ENCODE measurements at places on chromosomes 5 and 9. TPM values are rescaled to one million over a fixed set of nuclear protein-coding genes. Genes with fewer than 3 reads are reported as not detected.

- no peak for DNase-seq
Observed at GRCh38 chr9:110328763-110329162, 8.9 kb downstream of the TXNDC8 start.

GRCh38 chr9:114151426-114151956, 3.8 kb upstream of the COL27A1 start:
- no peak for DNase-seq

GRCh38 chr5:132100672-132101261, 27.2 kb downstream of the CSF2 start:
- no peak for DNase-seq

GRCh38 chr9:135512241-135512603, 9.0 kb upstream of the LCN1 start:
- DNase-seq, result no peak

DNA sequence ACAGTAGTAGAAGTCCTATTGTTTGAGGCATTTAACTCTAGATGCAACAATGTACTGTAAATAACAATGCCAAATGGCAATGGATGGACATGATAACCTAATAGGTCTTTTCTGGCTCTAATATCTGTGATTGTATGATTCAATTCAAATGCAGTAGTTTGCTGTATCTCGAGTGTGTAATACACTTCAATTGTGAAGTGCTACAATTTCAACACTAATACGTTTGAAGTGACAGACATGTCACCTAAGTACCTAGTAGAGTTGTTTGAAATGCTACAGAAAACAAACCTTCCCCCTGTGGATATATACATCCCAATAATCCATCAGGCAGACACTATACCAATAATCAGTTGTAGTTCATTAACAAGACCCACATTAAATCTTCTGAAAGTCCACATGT, 305.9 kb upstream of the ITGA1 start:
- no peak for DNase-seq

DNA sequence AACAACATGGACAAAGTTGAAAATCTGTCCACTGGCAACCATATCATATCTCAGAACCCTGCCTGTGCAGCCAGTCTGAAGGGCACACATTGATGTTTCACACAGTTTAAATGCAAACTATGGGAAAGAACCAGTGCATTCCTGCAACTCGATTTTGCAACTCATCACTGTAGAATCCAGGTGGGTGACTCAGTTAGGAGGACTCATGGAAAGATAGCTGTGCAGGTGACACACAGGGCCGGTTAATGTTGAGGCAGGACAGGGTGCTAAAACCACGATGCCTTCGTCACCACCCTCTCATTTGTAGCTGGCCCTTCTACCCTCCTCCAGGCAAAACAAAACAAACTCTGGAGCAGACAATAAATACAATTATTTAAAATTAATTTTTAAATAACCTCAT, 62.8 kb downstream of the TLE1 start:
- DNase-seq, result no peak

- no peak for DNase-seq
Observed at GRCh38 chr9:135568026-135568425, 6.5 kb downstream of the PAEP start.

DNA sequence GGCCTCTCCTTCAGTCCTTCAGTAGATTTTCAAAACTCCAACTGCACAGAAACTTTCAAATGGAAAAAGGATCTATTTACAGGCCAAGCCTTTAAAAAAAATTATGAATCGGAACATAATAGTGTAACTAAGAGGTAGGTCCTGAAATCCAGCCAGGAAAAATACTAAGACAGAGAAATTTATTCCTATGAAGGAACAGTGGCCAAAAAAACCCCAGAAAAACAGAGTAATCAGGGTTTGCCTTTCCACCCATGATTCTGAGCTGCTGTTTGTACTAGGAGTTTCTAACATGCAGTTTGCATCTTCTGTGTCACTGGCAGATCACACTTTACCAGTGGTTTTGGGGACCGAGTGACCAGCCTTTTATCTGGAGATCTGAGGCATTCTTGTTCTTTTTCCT, 93.1 kb upstream of the TMED7 start:
- DNase-seq, result no peak

- DNase-seq, result no peak
Observed at GRCh38 chr9:93809204-93809940, 145.8 kb downstream of the BARX1 start.

GRCh38 chr5:62041156-62041756, 264.8 kb upstream of the KIF2A start:
- DNase-seq, result no peak

DNA sequence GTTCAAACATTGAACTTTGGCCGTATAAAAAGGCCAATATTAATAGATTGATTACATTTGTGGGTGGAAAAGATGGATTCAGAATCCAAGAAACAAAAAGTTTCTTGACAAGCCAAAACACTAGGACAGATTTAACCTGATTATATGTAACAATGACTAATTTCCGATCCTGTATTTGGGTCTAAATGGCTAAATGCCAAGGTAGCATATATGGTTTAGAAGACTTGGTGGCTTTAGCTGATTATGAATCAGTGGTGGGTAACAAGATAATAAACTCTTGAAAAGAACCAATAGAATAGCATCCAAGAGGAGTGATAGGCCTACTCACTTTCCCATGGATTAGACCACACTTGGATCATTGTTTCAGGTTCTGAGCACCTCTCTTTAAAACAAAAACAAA, 21.8 kb upstream of the ANP32B start:
- no peak for DNase-seq

DNA sequence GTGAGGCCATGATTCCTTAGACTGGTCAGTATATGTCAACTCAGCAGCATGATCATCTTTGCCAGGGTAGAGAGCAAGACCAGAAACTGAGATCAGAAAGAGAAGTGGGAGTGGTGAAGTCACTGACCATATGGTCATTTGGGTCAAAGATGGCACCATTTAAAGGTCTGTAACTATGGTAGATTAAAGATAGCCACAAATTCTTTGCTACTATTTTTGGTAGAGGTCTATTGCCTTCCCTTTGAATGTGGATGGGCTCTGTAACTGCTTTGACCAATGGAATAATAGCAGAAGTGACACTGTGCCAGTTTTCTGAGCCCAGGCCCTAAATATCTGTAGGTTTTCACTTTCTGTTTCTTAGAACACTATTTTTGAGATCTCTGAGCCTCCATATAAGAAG, 117.6 kb downstream of the PCSK1 start:
- DNase-seq, result no peak

- DNase-seq, result no peak
Observed at GRCh38 chr5:85931220-85931619, 686.5 kb upstream of the COX7C start.

DNA sequence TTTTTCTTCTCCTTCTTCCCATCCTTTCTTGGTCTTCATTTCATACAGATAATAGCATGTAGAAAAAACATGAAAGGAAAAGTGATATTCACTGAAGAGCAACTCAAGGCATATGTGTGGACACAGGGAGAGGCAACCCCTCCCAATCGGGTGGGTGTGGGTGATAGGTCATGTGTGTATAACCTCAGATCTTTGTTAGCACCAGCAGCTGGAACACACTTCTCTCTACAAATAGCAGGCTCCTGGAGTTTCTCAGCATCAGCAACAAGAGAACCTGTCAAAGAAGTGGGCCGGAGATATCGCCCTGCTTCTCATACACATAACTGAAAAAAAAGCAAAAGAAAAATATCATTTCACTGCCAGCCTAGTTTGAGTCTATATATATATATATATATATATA, 426.4 kb downstream of the DTWD2 start:
- DNase-seq, result peak; percentile 42

GRCh38 chr5:170301149-170301548, 3.6 kb upstream of the LCP2 start:
- DNase-seq, result no peak

- DNase-seq, result no peak
Observed at GRCh38 chr5:84378420-84378819, 6.3 kb downstream of the EDIL3 start.

DNA sequence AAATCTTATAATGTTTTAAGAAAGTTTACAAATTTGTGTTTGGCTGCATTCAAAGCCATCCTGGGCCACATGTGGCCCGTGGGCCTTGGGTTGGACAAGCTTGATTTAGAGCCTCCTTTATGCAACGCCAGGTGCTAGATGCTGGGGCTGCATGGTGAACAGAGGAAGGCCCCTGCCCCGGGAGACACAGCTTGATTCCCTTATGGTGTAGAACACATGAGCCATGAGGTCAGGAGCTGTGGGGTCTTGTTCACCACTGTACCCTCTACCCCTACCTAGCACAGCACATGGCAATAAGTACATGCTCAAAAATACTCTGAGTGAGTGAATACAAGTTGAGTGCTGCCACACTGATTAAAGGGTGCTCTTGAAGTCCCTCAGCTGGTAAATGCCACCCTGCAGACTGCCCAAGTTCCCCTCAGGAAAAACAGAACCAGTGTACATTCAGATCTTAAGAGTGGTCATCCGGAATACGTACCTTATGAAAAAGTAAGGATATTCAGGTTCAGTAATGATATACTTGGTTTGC, 71.9 kb downstream of the ARRDC3 start:
- DNase-seq, result no peak

DNA sequence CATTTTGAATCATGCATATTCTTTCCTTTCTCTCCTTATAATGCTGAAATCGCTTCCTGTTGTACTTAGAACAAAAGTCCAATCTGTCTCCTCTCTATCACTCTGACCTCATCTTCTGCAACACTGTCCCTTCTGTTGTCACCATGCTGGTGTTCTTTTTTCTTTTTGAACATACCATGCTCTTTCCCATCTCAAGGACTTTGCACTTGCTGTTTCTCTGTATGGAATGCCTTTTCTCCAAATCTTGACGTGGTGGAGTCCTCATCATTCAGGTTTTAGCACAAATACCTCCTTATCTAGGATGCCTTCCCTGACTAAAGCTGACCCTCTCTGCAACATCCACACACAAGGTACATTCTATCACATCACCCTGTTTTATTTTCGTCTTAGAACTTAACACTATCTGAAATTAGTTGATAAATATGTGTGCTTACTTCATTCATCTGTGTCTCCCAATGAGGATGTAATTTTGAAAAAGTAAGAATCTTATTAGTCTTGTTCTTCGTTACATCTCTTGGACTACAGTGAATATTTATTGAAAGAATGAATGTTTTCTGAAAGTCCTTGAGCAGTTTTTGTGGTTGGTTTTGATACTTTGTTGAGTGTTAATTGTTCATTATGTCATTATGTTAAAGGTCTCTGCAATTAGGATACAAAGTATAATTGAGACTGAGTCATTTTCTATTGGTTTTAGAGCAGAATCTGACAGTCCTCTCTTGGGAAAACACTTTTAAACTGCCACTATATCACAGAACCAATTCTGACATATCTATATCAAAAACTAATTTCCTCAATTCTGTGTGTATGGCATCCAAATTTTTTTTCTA, 145.3 kb upstream of the RASA1 start:
- DNase-seq, result no peak

ANP32B gene
- total RNA-seq, result 68.4 TPM

BSPRY gene
- 1.6 TPM for total RNA-seq

MYOZ3 gene
- total RNA-seq, result 1.8 TPM

All from heart left ventricle (tissue), 16 donors.